ENCODE measurements at places on chromosomes 7 and 10.

- DNase-seq, result no peak
These were observed 79.4 kb upstream of the PRKAR2B start for GRCh38 chr7:106965108-106965507.

DNA sequence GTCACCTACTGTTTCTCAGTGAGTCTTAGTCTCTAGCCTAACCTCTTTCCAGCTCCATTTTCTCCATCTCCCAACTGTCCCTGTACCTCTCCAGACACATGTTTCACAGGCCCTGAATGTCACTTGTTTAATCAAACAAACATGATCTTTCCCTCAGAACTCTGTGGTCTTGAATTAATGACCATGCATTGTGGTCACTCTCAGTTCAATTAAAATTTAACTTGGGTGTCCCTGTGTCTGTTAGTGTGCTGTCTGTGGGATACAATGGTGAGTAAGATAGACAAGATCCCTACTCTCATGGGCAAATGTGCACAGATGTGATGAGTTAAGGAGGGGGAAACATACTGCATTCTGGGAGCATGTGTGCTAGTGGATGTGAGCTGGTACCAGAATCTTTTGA lies 65.0 kb downstream of the RBM33 start:
- DNase-seq, result no peak

DNA sequence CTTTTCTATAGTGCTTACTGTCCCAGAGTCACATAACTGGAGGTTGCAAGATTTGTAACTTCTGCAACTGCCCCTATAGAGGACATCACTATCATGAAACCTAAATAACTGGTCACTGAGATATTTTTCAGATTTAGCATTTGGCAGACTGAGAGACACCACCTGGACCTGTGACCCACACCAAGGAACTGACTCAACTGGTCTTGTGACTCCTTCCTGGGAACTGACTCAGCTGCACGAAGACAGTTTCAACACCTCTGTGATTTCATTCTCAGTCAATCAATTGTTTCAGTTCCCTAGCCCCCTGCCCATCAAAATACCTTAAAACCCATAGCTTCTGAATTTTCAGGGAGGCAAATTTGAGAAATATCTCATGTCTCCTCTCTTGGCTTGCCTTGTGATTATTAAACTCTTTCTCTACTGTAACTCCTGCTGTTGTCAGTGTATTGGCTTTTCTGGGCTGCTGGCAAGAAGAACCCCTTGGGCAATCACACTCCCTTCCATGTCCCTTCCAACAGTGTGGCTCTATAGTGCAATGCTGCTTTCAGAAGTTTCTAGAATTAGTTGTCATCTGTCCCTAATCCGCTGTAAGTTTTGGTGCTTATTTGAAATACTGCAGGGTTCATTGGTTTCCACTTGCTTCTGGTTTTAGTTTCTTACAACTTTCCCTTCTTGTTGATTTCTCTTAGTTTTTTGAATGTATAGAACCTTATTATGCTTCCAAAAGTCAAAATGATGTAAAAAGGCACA lies 127.8 kb upstream of the ADCY1 start:
- DNase-seq, result no peak

GRCh38 chr7:106895246-106895864 lies 30.3 kb downstream of the PIK3CG start:
- no peak for DNase-seq

- no peak for DNase-seq
These were observed 221.5 kb upstream of the GHITM start for GRCh38 chr10:83917537-83918506.

- DNase-seq, result no peak
These were observed 900.8 kb downstream of the XPNPEP1 start for GRCh38 chr10:109022417-109023049.

- DNase-seq, result no peak
These were observed 15.7 kb downstream of the RBM33 start for GRCh38 chr7:155660059-155660757.

GRCh38 chr7:12655161-12655560 lies 32.3 kb upstream of the ARL4A start:
- no peak for DNase-seq

DNA sequence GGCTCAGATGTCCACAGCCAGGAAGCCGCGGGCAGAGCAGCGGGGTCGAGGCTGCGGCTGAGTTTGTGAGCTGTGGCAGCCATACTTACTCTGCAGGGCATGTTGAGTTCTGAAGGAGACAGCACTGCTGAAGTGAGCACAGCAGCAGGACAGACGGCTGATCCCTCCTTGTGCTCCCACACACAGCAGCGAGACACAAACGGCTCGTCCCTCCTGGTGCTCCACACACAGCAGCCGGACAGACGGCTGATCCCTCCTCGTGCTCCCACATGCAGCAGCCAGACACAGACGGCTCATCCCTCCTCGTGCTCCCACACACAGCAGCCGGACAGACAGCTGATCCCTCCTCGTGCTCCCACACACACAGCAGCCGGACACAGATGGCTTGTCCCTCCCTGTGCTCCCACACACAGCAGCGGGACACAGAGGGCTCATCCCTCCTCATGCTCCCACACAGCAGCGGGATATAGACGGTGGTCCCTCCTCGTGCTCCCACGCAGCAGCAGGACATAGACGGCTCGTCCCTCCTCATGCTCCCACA lies 305.1 kb downstream of the PTPRN2 start:
- no peak for DNase-seq
